ENCODE measurements at places on chromosomes 2 and 18.

DNA sequence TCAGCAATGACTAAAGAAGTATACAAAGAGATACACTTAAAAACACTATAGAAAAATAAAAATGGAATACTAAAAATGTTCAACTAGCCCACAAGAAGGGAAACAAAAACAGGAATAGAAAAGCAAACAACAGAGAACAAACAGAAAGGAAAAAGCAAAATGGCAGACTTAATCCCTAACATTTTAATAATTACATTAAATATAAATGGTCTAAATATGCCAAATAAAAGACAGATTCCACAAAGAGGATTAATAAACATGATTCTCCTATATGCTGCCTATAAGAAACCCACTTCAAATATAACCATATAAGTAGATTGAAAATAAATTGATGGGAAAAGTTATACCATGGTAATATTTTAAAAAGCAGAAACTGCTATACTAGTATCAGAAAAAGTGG lies 83.5 kb upstream of the GPR45 start:
- no peak for DNase-seq

- DNase-seq: no peak
These were observed 854.0 kb upstream of the LRRTM1 start for GRCh38 chr2:81158505-81158904.

DNA sequence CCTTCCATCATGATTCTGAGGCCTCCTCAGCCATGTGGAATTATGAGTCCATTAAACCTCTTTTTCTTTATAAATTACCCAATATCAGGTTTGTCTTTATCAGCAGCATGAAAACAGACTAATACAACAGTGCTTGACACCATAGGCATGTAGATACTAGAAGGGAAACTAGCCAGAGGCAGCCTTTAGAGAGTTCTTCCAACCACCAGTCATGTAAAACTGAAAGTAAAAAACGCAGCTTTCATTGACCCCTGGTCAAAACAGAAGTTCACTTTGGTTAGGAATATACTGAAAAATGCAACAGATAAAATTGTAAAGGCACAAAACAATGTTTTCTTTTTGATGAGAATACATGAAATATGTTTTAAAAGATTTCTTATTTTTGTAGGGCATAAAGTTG lies 122.8 kb upstream of the L3MBTL4 start:
- DNase-seq: no peak

- no peak for DNase-seq
These were observed 249.2 kb upstream of the SLC39A10 start for GRCh38 chr2:195407783-195408182.

DNA sequence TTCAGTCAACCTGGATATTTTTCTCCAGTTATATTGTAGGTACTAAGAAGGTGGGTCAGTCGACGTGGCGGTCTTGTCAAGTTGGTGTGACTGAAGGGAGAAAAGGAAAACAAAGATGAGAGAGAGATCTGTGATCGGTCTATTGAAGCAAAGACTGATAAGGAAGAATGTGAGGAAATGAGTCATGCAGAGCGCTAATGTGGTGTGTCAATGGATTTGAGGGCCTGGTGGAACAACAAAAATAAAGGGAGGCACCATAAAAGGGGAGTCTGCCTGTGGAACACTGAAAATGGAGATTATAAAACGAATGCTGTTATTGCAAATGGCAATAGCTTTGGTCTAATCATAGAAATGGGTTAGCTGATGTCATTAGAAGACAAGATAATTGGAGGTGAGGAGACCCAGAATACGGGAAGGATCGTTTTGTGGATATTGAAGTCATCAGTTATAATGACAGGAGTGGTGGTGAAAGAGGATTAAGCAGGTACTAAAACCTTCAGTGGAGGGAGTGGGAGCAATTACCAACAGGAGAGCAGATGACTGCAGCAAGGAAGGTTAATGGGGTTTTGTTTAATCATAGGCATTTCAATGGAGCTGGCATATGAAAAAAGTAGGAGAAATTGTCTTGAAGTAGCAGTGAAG lies 599.1 kb upstream of the FSHR start:
- DNase-seq: no peak

DNA sequence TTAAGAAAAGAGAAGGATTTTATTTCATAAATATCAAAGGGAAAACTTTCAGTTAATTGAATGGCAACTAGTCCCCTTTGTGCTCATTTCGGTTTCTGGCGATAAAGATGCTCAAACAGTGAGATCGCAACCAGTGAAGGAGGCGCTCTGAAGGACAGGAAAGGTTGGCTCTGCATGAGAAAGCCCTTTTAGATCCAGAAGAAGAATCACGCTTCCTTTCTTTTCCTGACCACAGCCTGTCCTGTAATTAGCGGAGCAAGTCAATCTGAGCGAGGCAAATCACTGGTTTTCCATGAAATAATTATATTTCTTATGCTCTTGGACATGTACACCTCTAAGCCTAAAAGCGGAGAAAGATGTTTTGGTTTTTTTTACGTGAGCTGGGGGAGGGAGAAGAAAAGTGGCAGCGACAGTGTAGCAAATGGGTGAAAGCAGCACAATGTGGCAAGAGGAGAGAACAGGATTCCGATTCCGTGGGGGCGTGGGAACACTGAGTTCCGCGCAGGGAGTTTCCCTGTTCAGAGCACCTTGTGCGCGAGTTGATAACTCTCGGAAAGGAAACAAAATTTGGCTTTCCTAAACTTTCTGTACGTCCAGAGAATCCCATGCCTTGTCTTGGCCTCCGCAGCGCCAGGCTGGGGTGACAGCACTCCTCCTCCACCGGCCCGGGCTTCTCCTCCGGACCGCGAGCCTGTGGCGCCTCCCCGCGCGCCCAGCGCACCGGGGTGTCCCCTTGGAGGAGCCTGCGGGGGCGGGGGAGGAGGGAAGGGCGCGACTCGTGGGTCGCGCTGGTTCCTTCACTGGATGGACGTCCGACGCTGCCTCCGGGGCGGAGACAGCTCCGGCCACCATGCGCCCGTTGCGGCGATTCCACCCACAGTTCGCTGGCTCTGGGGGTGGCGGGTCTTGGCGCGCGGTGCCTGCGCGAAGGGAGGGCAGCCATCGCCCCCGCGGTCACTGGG lies 620 bp upstream of the SLC9A2 start:
- no peak for DNase-seq

- no peak for DNase-seq
These were observed 241.9 kb downstream of the BCL11A start for GRCh38 chr2:60311524-60311923.

GRCh38 chr2:47221946-47222345 lies 66.8 kb upstream of the STPG4 start:
- DNase-seq: no peak

DNA sequence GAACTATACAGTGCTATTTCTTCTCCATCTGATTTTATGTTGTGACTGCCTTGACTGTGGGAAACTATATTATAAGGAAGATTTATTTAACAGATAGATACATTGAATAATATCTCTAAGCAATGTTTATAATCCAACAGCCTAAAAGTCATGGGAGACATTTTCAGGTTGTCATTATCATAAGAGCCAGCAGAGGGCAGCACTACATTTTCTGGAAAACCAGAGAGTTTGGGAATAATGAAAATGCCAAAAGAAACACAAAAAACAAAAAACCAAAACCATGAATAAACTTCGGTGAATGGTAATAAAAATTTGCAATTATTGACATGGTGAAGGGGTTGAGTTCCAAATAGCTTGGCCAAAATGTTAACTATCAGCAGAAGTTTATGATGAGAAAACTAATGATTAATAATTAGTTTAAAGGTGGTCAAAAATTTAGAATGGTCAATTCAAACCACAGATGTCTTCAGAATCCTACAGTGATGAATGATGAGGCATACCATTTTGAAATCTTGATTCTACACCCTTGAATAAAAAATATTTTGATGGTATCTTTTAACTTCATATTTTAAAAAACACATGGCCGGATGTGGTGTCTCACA lies 4.7 kb downstream of the EEF1B2 start:
- no peak for DNase-seq

GRCh38 chr2:17181051-17181752 lies 337.0 kb downstream of the RAD51AP2 start:
- no peak for DNase-seq

DNA sequence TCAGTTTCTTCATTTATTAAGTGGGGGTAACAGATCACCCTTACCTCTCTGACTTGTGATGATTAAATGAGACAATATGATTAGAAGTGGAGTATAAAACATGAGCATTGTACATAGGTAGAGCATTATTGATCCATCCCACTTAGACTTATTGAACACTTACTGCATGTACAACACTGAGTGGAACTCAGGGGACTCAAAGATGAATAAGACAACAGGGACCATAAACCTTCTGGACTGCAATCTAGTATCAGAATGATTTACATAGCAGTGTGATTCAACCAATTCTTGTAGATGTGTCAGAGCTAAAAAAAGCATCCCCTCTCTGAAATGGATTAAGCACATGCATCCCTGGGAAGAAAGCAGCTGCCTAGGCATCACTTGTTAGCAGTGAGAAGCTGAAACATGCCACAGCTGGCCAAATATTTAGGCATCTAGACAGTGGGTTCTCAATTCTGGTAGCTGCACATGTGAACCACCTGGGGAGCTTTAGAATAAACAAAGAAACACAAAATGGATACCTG lies 111.5 kb downstream of the CYRIA start:
- no peak for DNase-seq

DNA sequence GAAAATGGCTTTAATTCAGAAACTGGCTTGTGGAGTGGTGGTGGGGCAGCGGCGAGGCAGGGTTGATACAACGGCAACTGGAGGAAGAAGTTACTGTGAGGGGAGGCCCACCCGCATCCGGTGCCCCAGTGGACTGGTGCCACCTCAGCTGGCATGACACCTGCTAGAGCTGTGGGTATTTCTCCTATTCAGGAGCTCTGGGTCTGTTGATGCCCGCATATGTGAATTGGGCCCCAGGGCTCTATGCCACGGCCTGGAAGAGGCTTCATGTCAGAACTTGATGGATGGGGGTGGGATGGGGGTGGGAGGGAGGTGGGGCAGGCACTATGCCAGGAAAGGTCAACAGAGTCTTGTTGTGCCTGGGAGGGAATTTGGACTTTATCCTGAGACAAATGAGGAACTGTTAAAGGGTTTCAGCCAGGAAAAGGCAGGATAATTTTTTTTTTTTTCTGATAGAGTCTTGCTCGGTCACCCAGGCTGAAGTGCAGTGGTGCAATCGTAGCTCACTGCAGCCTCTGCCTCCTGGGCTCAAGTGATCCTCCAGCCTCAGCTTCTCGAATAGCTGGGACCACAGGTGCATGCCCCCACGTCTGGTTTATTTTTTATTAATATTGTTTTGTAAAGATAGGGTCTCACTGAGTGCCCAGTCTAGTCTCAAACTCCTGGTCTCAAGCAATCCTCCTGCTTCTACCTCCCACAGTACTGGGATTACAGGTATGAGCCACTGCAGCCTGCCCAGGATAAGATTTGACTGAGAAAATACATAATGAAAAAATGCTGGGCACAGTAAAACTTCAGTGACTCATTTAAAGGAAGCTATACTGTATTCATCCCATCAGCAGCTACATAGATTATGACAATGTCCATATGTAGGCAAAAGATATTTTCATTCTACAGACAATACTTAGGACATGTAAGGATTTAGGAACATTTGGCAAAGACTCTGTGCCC lies 52.6 kb downstream of the SH2D6 start:
- no peak for DNase-seq

GRCh38 chr2:42859006-42859552 lies 66.7 kb upstream of the HAAO start:
- DNase-seq: peak; percentile 7

GRCh38 chr18:51074605-51075004 lies 44.6 kb downstream of the SMAD4 start:
- DNase-seq: no peak

- no peak for DNase-seq
These were observed 20.4 kb downstream of the RBKS start for GRCh38 chr2:27869763-27870162.

- no peak for DNase-seq
These were observed 16.4 kb downstream of the TNFRSF11A start for GRCh38 chr18:62341473-62341872.

- no peak for DNase-seq
These were observed 38.8 kb downstream of the GCG start for GRCh38 chr2:162113088-162113775.

Data from NK-92 treated with Interleukin-12 subunit alpha and Interleukin-12 subunit beta, amount 100 ng/mL, for 24 hours (cell line).